Fibroblast of the aortic adventitia (primary cell): ENCODE measurements at places on chromosomes 2 and 18. TPM values are rescaled to one million over a fixed set of nuclear protein-coding genes. Genes with fewer than 3 reads are reported as not detected.

DNA sequence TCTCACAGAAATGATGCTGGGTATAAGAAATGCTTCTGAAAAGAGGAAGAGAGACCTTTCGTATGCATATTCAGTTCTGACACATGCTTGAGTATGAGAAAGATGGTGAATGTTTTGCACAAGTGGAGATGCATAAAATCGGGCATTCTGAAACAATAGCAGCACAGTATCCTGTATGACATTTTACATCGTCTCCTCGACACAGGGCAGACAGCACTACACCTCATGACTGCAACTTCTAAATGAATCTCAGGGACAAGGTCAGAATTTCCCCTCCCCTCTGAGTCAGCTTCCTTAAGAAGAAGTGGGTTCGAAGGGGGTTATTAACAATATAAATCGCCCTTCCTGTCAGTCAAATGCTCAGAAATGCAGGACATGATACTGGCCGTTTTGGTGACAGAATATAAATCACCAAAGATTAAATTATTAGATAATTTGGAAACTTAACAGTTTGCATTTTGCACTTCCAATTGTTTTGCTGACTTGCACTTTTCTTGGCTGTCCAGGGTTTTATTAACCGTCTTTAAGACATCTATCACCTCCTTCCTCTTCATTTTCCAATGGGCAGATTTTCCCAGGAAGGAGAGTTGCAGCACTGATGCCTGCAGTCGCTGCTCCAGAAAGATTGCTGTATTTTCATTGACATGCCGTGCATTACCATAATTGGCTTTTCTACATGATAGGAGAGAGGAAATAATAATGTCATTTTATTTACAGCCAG, 57.2 kb downstream of the TSHZ1 start:
- DNase-seq = no peak

- DNase-seq = peak; percentile 77
Observed at GRCh38 chr2:113962692-113963480, 73.0 kb downstream of the ACTR3 start.

- no peak for DNase-seq
Observed at GRCh38 chr2:65092791-65093190, 36.6 kb downstream of the CEP68 start.

DNA sequence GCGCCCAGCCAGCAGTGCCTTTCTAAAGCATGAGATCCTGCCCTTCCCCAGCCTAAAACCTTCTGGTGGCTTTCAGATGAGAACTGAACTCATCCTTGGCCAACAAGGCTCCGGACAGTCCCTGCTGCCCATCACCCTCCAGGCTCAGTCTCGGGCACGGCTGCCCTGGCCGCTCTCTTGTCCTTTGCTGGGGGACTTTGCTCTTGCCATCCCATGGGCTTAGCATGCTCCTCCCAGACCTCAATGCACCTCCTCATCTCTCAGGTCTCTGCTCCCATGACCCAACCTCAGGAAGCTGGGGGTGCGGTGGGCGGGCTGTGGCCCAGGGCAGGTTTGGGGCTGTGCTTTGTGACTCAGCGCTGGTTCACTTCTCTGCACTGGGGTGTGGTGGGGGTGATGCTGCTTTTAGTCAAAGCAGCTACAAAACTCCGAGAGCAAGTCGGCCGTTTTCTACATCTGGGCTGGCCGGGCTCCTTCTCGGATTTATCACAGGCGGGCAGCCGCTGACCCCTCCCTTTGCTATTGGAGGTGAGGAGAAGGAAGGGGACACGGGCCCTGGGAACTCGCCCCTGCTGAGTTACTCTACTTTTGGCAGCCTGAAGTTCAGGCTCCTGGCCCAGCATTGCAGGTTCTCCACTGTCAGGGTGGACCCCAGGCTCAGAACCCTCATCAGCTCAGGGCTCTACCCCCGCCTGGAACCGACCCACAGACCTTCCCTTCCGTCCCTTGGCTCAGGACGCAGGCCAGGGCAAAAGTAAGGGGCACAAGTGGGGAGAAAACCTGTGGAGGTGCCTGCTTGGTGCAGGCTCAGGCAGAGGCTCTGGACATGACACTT, 90.6 kb upstream of the TAF1B start:
- peak; percentile 78 for DNase-seq

- DNase-seq = no peak
Observed at GRCh38 chr2:177291701-177292100, 27.2 kb upstream of the NFE2L2 start.

DNA sequence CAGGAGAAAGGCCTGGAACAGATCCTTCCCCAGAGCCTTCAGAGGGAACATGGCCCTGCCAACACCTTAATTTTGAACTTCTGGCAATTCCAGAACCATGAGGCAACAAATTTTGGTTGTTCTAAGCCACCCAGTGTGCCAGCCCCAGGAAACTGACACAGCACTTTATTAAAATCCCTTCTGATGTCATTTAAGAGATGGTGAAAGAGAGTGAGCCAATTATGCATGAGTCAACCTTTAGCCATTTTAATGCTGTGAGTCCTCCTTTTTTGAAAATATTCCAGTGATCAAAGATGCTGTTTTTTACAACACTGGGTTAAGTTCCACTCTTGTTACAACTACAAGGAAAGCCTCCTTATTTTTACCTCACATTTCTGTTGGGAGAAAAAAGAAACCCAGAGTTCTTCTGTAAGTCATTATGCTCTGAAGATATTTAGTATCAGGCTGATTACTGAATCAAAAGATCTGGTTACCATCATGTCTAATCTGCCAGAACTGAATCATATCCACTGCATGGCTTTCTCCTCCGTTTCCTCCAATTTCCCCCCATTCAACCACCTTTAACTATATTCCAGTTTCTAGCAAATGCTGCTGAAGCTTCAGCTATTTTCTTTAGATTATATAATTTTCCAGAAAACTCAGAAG, 235.4 kb downstream of the TXNL1 start:
- peak; percentile 95 for DNase-seq

- DNase-seq = no peak
Observed at GRCh38 chr2:85434696-85435095, 16.2 kb downstream of the SH2D6 start.

DNA sequence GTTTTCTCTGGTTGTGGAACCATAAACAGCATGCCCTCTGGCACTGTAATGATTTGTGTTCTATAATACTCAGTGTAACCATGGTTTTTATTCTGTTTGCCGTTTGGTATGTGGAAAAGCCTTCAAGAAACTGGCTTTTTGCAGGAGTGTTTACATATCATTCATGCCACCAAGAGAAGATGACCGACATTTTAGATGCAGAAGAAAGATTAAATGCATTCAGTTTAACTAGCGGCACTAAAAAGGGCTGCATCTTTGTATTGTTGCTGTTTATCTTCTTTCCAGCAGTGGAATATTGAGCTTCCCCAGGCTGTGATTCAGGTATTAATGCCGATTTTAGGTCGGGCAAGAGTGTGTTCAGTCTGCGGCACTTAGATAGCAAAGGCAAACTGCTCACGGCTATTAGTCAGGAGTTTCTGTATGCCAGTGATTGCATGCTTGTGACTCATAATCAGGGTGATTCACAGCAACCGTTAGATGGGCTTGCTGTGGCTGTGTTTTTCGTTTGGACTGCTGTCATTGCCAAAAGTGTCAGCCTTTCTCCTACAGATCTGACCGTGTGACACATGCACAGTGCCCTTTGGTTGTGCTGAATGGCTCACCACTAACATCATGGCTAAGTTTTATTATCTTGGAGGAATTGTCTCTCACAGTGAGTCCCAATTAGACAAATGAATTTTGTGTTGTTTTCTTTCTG, 479.7 kb downstream of the PARD3B start:
- peak; percentile 93 for DNase-seq

DNA sequence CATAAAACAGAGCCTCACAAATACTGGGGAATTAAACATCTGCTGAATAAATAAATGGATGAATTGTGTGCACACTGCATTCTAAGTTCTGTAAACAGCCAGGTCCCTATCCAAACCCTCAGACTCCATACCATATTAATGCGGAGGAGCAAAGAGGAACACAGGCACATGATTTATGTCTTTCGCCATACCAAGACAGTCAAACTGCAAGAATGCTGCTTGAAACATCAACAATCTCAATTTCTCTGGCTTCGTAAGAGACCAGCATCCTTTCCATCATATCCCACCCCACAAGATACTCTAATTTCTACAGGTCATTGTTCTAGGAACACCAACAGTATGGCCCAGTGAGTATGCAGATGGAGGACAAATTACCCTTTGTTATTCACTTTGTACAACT, 15.0 kb downstream of the KANSL3 start:
- no peak for DNase-seq

GRCh38 chr2:41933046-41933420, 114.8 kb upstream of the PKDCC start:
- DNase-seq = no peak

- DNase-seq = peak; percentile 72
Observed at GRCh38 chr2:157438863-157439823, 4.7 kb downstream of the CYTIP start.

DNA sequence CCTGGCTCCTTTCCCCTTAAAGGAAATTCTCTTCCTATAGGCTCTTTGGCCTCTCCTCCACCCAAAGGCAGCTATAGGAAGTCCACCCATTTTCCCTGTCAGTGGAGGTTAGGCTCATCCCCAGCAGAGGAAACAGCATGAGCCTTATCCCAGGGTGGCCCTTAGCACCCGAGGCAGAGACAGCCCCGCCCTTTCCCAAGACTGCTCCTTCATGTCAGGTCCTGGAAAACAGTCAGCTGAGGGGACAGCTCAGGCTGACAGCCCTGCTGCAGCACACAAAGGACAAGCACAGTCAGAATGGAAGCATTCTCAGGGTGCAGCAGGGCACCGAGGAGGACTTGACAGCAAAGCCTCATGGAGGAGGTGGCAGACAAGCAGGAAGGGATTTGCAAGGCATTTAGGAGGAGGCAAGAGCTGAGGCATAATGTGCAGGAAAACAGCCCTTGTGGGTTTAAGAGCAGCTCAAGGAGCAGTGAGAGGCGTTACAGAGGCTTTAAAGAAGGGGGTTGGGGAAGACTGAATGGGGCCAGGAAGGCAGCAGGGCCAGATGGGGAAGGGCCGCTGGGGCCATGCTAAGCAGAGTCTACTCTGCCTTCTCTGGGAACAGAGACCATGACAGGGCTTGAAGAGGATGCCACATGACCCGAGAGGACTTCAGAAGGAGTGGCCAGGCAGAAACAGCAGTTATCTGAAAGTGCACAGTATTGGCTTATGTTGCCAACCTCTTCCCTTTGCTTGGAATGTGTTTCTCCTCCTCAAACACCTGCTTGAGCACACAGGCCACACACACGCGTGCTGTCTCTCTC, 216.6 kb downstream of the SH3BP4 start:
- no peak for DNase-seq

DNA sequence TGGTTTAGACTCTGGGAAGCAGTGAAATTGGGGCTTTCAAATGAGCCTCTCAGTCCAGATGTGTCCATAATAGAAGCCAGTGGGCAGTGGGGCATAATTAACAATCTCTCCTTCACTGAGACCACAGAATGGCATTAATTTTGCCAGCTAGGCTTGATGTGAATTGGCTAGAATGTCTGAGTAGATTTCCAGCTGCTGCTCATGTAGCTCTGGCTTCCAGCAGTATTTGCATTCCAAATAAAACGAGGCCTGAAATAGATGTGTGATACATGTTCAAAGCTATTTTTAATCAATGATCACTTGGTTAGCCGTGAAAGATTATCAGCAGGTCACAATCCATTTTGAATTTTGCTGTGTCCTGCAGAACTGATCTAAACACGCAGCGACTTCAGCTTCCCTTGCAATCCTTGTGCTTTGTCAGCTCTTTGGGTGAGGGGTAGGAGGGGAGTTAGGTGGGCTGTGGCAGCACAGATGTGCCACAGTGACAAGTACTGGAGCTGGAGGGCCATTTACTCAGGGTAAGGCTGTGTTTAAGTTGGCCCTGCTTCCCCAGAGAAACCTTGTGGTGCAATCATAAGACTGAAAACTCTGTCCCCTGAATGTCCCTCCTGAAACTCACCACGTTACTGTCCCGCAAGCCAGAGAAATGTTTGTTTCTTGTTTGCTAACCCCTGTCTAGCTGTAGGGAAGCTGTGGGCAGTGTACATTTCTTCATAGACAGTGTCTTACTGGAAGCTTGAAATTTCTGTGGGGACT, 56.9 kb upstream of the TMEM178A start:
- no peak for DNase-seq

- DNase-seq = no peak
Observed at GRCh38 chr2:43787895-43788294, 14.1 kb downstream of the DYNC2LI1 start.

DNA sequence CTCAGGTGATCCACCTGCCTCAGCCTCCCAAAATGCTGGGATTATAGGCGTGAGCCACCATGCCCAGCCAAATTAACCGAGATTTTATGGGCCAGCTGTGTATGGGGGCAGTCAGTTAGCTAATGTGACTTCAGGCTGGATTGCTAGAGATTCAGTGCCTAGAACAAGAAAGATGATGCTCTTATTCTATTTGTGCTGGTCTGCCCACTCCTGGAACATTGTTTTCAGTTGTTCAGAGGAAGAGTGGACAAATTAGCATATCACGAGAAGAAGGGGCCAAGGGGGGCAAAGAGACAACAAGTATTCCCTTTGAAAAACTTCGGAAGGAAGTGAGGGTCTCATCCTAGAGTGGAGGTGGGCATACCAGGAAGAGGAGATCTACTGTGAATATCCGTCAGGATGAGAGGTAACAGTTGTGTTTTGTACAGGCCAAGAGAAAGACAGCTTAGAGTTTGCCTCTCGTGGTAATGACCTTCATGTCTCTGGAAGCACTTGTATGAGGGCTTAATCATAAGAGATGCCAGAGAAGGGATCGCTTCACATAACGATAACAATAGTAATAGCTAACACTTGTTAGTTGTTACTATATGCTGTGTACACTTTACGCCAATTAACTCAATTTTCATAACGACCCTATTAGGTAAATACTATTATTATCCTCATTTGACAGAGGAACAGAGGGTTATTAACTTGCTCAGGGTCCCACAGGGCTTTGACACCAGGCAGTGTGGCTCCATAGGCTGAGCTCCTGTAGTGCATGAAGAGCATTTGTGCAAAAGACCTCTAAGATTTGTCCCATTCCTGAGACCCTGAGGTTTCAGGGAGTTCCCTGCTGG, 138.3 kb downstream of the DDX1 start:
- no peak for DNase-seq

- no peak for DNase-seq
Observed at GRCh38 chr2:96156926-96157648, 11.8 kb upstream of the DUSP2 start.

GRCh38 chr2:112910865-112911264, at the start of gene IL37:
TSS of gene IL37 (plus strand) at chr2:112911165. CDS start at chr2:112913013, 1,848 bp downstream.
- DNase-seq = no peak

Gene ABCA12
- 0.08 and 0.09 TPM in 2 replicates for total RNA-seq

Gene RNF125
- total RNA-seq = 0.65 and 1.6 TPM in 2 replicates

Gene FOXI3
- total RNA-seq = not detected in 2 replicates

Gene NPHP1
- total RNA-seq = 11.8 and 11.9 TPM in 2 replicates

Gene KIAA2012
- total RNA-seq = not detected in 2 replicates

Gene ARHGAP28
- 11.9 and 221 TPM in 2 replicates for total RNA-seq

Gene C2orf80
- total RNA-seq = not detected in 2 replicates

Gene CAPN14
- 0.09 and 0.16 TPM in 2 replicates for total RNA-seq

Gene CGREF1
- 4.7 and 9.3 TPM in 2 replicates for total RNA-seq
